SW 1271 (cell line): ENCODE measurements at places on chromosomes 3 and 15.

DNA sequence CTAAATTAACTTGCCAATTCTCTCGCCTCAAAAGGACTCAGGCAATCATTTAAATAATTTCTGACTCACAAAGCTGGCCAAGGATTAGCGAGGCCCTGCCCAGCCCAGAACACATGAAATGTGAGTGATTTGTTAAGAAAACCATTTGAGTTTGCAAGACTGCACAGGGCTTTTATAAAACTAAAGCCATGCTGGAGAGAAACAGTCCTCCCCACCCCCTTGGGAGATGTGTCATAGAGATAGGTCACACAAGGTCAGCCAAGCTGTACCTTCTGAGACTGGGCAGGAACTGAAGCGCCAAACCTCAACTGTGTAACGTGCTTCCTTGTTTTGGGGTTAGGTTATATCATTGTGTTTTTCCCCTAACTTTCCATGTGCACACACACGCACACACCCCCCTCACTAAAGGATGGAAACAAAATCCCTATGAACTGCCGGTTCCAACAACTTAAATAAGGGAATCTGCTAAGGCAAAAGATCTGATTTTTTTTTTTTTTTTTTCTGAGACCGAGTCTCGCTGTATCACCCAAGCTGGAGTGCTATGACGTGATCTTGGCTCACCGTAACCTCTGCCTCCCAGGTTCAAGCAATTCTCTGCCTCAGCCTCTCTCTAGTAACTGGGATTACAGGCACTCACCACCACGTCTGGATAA, 8.1 kb downstream of the SPATA12 start:
- DNase-seq = no peak

DNA sequence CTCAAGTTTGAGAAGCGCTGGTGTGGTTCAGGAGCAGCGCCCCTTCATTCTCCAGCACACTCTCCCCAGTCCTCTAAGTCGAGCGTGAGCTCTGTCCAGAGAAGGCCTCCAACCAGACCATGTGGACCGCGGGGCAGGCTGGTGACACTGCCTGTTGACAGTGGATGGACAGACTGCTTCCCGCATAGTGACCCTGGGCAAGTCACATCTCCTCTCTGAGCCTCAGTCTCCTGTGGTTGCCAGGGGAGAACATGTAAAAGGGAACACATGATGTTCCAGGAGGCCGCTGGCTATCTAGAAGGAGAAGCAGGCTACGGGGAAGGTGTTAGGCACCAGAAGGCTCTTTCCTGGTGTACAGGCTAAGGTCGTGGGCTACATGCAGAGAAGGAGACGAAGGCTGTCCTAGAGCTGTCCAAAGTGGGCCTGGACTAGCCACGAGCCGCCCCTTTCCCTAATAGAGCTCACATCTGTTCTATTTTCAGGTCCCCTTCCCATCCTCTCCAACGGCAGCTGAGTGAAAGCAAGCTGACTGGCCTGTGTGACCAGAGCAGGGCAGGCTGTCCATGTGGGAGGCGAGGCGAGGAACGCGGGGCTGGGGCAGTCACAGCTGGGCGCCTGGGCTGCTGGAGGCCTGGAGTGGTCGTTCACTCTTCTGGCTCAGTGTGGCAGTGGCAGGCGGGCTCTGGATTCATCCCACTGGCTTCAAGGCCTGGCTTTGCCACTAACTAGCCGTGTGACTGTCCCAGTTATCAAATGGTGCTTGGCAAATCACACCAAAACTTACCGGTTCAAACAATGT, 11.1 kb downstream of the ISG20 start:
- DNase-seq = no peak

DNA sequence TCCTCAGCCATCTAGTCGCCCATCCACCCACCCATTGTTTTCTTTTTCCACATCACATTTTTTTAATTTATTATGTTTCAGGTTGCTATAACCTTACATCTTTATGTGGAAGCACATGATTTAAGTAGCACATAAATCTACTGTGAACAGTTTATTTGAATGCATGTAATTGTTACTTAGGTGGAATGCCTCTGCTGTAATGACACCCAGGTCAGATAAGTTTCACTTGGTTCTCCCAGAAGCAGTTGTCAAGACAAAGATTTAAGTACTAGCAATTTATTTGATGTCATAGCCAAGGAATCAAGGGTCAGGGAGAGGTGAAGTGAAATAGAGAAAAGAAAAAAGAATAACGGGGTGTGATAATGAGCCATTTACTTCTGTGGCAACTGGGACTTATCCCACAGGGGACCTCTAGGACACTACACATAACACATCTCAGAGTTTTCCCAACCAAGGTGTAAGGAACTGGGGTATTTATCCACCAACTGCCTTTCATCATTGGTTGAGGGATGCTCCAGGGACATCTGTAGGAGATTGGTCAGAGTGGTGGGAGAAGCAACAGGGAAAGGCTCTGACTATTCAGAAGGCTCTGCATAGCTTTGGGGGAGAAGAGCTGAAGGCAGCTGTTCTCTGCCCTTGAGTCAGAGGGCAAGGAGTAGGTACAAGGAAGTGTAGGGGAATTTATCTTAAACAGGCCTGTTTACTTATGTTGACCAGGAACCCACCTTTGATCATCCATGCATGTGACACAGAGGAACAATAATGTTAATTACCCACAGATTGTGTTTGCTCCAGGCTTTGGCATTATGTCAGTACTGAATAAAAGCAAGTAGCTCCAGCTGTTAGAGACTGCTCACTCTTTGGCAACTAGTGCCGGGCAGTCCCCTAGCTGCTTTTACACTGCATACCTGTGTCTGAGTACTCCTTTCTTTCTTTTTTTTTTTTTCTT, 94.8 kb downstream of the CD200R1L start:
- DNase-seq = no peak

DNA sequence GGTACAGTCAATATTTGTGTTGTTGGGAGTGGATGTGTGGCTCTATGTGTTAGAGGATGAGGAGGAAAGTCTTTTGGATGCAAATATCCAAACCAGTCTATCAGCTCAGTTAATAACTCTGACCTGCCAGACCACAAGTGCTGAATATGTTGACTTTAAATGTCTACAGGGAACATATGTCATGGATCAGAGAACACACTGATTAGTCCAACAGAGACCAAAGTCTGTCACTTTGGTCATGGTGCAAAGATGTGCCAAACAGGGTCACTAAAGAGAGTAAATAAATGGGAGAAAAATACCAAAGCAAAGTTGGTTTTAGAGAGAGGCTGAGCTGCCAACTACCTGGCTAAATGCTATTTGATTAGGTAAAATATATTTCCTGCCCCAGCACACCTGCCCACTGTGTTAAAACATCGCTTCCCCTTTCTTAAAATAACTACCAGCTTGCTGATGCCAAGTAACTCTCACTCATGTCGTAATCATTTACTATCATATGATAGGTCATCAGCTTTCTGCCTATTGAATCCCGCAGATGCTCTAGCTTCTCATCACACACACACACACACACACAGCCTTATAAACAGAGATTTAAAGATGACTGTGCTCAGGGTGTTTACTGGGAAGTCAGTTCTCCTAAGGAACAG, 173.3 kb downstream of the PDZRN3 start:
- no peak for DNase-seq

- DNase-seq = no peak
Measured at GRCh38 chr3:86056962-86057361, 934.0 kb downstream of the VGLL3 start.

DNA sequence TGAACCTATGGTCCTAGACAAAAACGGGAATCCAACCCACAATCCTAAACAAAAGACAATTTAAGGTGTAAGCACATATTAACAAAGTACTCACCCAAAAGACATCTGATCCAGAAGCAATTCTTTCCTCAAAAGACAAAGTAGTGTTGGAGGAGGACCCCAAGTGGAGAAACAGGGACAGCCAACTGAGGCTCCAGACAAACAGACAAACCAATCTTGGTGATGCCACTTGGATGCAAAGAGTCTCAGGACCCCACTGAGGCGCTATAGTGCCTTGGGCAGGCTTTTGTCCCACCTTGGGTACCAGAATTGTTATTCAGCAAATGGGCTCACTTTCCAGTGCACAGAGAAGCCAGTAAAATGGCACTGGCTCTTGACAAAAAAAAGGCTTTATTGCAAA, 613.8 kb downstream of the DIPK2A start:
- DNase-seq = no peak

DNA sequence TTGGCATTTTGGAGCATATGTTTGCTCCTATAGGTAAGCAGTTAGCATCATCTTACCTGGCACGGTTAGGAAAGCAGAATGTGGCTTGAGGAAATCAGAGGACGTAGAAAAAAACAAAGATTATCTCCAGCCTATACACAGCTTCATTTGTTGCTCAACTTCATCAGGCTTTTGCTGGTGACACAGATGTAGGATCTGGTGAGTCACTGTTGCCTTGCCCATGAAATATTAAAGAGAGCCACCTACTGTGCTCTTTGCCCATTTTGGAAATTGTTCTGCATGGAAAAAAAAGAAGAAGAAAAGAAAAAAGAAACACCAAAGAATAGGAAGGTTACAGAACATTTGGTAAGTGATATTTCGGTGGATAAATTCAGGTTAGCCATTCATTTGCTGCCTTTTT, 3.8 kb downstream of the IL1RAP start:
- peak; percentile 59 for DNase-seq

- DNase-seq = no peak
Measured at GRCh38 chr15:72820278-72820677, 36.7 kb upstream of the ADPGK start.

GRCh38 chr15:83612898-83613635, 40.9 kb upstream of the ADAMTSL3 start:
- DNase-seq = no peak

DNA sequence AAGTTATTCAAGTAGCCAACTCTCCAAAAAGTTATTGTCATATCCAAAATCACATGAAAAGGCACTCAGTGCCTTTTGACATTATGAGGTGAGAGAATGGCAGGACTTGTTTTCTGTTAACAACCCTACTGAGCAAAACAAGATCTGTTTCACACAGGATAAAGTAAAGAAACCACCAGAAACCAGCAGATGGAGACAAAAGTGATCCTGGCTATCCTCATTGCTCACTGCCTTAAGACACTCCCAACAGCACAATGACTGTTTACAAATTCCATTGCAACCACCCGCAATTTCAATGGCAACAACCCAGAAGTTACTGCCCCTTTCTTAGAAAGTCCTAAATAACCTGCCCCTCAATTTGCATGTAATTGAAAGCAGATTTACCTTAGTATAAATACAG, 352.6 kb upstream of the NDN start:
- no peak for DNase-seq

- DNase-seq = no peak
Measured at GRCh38 chr3:159669766-159670165, 318.9 kb upstream of the IL12A start.

- no peak for DNase-seq
Measured at GRCh38 chr15:88187195-88187594, 69.3 kb downstream of the NTRK3 start.

DNA sequence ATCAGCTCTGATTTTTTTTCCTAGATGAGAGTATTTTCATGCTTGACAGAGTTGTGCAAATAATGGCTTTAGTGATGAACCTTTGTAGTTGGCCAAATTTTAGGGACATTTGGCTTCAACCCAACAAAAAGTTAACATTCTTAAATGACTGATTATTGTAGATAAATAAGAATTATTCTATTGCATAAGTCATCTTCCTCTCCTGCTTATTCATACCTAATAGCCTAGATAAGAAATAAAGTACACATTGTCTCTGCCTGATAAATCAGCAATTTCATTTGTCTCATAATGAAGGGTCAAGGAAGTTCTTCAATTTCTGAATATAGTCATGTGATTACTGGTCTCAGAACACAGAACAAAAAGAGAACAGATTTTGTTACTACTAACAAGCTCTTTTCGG, 428.9 kb upstream of the IL12A start:
- DNase-seq = no peak

DNA sequence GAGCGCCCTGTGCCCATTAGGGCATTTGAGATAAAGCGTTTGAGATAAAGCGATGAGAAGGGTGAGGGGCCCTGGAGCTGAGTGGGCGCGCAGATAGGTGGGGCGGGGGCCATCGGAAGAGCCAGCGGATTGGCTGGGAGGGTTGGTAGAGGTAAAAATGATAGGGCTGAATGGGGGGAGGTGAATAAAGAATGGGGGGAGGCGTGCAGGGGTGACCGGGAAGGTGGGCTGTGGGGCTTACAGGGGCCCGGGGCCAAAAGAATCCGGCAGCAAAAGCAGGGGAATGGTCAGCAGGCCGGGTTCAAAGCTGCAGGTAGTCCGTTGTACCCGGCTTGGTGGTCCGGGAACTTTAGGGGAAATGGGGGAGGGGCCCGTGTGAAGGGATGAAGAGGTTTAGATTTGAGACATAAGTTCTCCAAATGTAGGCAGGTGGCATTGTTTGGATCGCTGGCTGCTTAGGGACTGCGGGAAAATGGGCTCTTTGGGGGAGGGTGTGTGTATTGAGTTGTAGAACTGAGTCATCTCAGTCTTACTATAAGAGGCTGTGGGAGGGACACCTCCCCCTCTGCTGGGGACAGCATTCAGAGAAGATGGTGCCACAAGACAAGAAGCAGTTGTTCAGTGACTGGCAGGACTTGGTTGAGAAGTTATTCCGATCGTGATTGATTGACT, 610 bp downstream of the ARID3B start:
- peak; percentile 56 for DNase-seq

DNA sequence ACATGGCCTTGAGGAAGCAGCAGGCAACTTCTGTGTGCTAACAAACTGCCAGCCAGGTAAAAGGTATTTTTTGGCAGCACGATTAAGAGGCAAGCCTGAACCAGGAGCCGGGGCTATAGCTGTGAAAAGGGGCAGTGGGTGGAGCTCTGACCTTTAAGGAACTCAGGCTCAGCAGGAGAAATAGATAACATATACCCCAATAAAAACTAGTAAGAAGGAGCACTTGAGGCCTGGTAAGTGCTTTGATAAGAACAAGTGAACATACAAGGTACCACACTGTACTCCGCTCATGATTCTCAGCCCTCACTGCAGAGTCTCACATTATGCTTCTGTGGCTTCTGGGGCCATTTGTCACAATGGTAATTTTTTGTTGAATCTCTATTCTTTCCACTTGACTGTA, 5.4 kb downstream of the FYCO1 start:
- no peak for DNase-seq

DNA sequence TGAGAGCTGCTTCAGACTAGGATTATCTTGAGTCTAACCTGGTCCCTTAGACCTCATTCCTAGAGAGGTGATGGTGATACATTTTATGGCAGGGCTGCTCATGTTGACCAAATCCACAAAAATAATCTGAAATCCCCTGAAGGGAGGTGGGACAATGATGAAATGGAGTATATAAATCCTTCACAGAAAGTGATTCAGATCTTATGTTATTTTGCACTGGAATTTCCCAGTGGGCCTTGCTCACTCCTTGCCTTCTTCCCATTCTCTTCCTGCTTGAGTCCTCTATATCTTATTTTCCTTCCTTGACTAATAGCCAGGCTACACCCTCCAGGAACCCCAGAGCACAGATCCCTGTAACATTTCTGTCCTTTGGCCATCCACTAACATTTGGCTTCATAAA, 10.4 kb upstream of the TMEM202 start:
- DNase-seq = no peak
